Stimulated activated CD4-positive, alpha-beta T cell treated with anti-CD3 and anti-CD28 coated beads, Interleukin-15, amount 100 ng/mL, for 48 hours (primary cell): ENCODE measurements at places on chromosomes 12 and 14.

DNA sequence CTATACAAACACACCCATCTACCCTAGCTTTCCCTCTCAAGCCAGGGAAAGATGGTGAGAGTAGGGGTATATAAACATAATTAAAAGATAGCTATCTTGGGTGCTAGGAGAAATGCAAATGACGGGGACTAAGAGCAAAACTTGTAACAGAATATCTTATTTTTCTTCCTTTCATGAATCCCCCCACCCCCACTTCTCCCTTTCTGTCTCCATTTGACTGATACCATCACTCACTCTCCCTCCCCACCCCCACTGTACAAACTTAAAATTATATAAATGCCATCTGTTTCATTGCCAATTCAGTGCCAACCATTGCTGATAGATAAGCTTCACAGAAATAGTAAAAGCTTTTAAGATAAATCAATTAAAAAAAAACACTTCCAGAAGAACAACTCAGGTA lies 268.6 kb downstream of the SLC6A15 start:
- DNase-seq: no peak

DNA sequence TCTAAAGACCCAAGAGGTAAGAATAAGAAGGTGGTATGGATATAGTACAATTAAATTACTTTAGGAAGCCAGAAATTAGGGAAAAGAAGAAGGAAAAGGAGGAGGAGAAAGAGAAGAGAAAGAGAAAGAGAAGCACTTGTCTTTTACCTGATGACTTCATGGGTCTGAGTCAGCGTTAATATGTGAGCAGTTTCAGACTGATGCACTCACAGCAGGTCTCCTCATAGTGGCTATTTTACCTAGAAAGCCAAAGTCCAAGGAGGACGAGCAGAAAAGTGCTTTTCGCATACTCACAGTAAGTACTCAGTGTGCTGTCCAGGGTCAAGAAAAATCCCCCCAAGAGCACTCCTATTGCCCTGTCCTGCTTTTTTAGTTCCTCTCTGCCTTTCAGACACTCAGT lies 222.1 kb downstream of the C12orf42 start:
- no peak for DNase-seq

- no peak for DNase-seq
Observed at GRCh38 chr14:71062581-71063303, 155.5 kb downstream of the PCNX1 start.

DNA sequence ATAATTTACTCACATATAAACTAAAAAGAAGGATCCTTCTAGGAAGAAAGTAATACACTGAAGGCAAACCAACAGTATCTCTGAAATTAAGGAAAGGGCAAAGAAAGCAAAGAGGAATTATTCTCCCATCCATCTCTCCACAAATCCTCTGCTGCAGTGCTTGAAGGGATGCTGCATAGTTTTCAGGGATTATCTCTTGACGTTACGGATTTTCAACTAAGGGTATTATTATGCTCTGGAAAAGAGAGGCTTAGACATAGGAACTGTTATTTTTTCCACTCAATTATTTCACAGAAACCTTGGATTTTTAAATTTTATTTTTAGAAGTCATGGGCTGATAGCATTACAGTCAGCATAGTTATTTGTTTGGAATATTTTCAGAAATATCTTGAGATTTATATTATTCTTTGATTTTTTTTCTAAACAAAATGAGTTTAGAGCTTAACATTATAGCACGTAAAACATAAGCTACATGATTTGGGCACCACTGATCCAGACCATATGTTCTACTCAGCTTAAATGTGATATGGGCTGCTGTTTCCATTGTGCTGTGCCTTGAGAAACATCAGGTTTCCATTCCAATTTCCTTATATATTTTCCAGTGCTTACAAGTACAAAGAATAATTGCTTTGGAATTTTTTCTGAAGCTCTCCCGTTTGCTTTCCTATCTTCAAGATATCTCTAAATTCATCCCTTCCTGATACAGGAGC lies 57.9 kb upstream of the DCN start:
- DNase-seq: no peak

GRCh38 chr12:79873201-79873600 lies 61.7 kb downstream of the PPP1R12A start:
- no peak for DNase-seq

DNA sequence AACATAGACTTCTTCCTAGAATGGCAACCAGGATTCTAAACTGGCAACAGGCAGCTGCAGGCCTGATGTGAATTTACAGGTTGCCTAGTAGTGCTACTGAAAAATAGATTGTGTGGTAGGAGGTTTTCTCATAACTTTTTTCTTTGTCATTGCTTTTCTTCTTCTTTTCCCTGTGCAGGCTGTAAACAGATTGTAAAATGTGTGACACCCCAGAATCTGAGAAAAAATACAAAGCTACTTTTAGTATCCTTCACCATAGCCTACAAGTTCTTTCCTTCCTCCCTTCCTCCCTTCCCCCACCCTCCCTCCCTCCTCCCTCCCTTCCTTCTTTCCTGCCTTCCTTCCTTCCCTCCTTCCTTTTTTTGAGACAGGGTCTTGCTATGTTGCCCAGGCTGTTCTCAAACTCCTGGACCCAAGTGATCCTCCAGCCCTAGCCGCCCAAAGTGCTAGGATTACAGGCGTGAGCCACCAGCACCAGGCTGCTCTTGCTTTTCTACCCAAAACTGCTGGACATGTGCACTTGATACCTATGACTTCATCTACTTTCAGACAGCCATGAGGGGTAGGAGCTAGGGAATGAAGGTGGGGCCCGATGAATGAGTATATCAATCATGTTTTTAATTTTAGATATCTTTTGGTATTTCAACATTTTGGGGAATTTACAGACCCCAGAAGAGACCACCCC lies 114.2 kb upstream of the EEA1 start:
- DNase-seq: no peak

DNA sequence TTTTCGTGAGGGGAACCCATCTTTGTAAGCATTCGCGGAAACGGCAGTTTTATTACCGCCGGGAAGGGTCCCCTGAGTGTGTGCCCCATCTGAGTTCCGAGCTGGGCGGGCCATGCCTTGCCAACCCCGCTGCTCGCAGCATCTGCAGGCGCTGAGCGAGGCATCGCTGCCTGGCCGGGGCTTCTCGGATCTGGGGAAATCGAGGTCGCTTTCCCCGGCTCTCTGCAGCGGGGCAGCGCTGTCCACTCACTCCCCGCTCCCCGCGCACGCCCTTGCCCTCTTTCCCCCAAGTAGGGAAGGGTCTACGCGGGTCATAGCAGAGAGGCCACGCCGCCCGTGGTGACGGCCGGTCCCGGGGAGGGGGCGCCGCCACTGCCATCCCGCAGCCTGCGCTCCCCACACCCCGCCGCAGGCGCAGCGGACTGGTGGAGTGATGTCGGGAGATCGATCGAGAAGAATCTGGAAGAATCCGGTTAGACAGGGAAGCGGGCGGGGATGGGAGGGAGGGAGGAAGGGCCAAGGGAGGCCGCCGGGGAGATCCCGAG lies 507 bp upstream of the FKBP4 start:
- no peak for DNase-seq

DNA sequence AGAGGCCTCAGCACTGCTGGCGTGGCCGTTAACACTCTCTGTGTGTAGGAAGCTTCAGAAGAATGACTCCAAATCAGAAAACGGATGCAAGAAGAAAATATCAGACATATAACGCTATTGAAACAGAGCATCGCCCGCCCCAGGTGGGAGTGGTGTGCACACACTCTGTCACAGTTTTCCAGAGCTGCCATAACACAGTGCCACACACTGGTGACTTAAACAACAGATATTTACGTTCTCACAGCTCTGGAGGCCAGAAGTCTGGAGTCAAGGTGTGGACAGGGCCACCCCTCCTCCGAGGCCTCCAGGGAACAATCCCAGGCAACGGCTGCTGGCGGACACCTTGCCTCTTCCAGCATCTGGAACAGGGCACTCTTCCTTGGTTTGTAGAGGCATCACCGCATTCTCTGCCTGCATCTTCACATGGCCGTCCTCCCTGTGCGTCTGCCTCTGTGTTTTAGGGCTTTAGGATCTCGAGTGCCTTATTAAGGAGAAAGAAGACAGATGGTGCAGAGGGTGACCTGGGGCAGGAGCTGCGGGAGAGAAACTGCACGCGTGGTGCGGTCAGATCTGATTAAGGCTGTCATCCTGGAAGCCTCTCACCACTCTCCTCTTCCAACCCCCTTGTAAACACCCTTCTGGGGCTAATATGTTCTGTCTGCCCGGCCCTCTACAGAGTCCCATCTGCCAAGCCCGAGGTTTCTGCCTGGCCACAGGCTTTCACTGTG lies 141.0 kb downstream of the SLC15A4 start:
- no peak for DNase-seq

GRCh38 chr12:130839770-130840404 lies 837 bp upstream of the STX2 start:
- DNase-seq: no peak

DNA sequence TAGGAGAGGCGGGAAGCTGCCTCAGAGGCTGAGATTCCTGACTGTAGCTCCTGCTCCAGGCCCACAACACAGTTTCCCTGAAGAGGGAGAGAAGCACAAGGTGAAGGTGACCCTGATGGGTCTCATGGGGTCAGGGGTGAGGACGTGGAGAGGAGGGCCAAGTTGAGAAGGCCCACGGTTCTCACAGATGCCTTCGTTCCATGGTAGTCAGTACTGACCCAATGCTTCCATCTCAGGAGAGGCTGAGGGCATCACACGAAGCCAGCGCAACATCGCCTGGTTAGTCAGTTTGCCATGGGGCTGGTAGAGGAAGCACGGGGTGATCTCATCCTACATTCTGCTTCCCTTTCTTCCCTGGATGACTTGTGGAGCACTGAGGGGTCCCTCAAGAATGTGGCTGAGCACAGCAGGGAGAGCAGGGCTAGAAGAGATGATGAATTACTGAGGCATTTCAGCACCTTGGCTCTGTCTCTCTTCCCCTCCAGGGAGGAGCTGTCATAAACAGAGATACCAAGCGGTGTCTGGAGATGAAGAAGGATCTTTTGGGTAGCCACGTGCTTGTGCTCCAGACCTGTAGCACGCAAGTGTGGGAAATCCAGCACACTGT lies 51.9 kb downstream of the GALNT8 start:
- no peak for DNase-seq

DNA sequence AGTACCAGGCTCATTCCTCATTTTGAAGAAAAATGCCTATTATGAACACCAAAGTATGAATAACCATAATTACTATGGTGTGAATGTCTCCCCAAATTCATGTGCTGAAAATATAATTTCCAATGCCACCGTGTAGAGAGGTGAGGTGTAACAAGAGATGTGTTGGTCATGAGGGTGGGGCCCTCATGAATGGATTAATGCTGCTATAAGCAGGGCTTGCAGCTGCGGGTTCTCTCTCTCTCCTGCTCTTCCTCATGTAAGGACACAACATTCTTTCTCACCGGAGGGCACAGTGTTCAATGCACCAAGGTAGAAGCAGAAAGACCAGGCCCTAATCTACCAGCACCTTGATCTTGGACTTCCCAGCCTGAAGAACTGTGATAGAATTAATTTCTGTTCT lies 70.0 kb downstream of the TMTC1 start:
- DNase-seq: no peak
